ENCODE measurements at places on chromosomes 3 and 15.
A peak's percentile ranks its signal among the peaks of the same experiment; 100 is the strongest.

GRCh38 chr3:156627946-156628569, 46.3 kb upstream of the TIPARP start:
- peak; percentile 41 for DNase-seq

DNA sequence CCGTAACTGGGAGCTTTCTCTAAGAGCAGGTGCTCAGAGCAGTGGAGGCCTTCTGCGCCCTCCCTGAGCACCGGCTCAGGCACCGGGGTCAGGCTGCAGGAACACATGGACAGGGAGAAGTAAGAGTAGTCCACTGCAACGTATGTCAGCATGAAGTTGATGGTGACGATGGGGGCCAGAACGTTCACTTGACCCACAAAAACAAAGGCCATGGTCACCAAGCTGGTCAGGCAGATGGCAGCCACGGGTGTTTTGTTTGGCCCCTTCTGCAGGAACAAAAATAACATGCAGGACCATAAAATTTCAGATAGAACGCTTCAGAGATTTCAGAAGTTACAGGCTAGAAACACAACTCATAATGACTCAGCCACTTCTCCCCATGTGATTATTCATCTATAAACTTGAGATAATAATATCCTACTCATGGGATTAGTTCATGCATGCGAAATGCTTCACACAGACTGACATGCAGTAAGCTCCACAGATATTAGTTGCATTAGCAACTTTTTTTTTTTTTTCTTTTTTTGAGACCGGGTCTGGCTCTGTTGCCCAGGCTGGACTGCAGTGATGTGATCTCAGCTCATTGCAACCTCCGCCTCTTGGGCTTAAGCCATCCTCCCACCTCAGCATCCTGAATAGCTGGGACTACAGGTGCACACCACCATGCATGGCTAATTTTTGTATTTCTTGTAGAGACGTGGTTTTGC, 52.2 kb upstream of the HEG1 start:
- DNase-seq = peak; percentile 90

GRCh38 chr15:25869701-25870100, 6.6 kb upstream of the ATP10A start:
- DNase-seq = no peak

DNA sequence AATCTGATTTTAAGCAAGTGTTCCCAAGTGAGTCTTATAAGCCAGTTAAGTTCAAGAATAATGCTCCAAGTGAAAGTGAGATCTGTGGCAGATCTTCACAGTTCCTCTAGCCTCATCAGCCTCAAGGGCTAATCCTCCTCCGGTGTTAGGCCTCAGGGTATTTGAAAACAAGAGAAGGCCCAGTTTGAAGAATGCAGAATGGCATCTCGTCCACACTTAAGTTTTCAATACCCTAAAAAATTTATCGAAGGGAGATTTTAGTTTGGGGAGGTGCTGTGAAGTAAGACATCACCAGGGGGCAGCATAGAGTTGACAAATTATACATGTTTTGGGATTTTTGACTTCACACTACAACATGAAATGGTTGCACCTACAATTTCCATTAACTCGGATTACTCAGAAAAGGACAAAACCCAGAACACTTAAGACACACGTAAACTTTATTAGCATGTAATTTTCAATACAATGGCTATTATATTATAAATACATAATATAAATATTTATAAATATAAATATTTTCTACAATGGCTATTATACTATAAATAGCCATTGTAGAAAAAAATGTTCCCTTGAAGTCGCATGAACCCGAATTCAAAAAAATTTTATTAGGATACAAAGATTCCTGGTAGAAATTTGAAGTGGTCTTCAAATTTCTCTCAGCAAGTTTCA, 2.3 kb upstream of the TMEM266 start:
- peak; percentile 26 for DNase-seq

GRCh38 chr15:42891569-42891968, 29.0 kb downstream of the TTBK2 start:
- DNase-seq = peak; percentile 41

GRCh38 chr3:195209083-195209846, 61.7 kb downstream of the XXYLT1 start:
- no peak for DNase-seq

DNA sequence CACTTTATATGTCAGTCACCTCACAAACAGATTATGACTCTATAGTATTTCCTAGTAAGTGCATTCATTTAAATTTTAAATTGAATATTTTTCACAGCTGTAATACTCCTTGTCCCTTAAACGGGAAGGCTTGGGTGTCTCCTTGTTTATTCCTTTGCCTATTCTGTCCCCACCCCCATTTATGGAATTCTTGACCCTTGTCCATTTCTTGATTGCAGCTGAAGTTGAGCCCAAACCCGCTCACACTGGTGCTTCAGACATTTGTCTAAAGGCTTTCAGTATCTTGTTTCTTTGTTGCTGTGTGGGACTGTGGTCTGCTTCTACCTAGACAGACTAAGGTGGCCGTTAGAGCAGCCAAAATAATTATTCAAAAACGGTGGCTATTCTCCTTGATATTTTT, 449.7 kb downstream of the FOXP1 start:
- DNase-seq = no peak

DNA sequence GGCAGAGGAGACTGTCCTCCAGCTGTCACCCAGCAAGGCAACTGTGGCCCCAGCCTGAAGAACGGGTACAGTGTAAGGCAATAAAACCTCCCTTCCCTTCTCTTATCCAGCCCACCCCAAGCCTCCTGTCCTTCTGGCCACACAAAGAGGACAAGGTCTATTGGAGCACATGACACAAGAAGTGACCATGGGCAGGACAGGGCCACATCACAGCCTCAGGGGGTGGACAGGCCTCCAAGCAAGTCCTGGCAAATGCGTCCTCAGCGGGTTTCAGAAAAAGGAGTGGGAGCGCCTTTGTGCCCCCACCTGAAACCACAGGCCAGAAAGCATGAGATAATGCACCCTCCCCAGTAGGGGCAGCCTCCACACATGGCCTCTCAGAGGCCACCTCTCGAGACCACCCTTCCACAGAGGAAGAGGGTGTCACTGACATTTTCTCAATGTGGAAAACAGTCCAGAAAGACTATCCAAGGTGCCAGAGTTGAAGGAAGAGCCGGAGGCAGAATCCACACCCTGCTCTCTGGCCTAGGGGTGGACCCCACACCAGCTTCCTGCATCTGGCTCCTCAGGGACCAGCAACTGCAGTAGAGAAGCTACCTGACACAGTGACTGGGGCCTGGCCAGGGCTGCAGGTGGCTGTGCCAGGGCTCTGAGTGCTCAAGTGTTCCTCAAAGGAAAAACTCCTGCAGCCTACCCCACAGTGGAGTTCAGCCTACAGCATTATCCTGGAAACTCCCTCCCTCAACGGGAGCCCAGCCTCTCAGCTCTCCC, 43.9 kb downstream of the CCDC12 start:
- no peak for DNase-seq

DNA sequence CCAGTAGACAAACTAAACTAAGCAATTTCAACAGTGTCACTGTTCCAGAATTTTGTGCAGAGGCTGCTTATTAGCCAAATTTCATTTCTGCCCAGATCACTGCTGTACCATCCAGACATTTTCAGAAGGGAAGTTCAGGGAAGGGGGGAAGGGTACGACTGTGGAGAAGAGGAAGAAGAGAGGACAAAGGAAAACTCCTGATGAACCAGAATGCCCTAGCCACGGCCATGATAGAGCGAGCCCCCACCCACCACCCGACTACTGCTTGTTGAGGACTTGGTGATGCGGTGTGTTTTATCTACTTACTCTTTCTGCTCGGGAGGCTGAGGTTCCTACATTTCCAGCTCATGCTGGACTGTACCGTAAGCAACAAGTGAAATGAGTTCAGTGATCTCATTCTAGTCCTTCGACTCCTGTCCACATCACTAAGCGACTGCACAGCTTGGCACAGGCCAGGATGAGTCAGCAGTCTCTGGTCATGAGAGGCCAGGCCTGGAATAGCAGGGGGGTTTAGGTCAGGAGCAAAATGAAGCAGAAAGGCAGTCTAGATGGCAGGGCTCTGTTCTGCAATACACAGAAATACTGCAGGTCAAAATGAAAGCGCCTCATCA, 330.8 kb downstream of the TIGIT start:
- DNase-seq = peak; percentile 99

- no peak for DNase-seq
These were observed 50.0 kb upstream of the RFX7 start for GRCh38 chr15:56293495-56294292.

DNA sequence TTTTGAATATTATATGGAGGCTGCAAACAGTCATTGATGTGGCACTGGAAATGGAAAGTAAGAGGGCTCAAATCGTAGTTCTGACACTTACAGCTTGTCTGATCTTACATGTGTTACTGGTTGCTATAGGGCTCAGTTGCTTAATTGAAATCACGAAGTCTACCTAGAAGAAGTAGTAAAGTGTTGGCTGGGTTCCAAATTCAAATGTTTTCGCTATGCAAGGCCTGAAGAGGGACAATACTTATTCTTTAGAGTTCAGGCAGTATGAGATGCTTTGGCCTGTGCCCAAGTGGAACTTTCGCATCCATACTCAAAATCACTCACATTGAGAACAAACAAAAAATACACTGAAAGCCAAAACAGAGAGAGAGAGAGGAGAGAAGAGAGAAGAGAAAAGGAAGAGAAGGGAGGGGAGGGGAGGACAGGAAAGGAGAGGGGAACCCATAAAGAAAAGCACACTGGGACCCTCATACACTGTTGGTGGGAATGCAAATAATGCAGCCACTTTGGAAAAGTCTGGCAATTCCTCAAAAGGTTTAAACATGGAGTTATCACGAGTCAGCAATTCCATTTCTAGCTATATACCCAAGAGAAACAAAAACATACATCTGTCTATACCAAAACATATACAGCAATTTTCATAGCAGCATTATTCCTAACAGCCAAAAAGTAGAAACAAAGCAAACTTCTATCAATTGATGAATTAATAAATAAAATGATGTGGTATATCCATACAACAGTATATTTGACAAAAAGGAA, 2.9 kb upstream of the FXR1 start:
- no peak for DNase-seq

DNA sequence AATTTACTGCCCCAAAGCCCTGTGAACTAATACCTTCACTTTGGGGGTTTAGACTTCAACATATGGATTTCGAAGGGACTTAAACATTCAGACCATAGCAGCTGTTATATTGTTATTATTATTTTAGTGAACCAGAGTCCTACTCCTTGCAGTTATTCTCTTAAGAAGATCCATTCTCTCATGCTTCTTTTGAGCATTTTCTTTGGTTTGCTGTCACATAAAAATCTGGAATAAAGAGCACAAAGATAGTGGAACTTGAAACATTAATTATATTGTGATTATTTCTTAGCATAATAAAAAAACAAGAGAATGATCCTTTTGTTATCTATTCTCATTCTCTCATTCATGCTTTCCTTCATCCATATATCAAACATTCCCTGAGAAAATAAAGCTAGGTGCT, 166.4 kb upstream of the GBE1 start:
- no peak for DNase-seq

DNA sequence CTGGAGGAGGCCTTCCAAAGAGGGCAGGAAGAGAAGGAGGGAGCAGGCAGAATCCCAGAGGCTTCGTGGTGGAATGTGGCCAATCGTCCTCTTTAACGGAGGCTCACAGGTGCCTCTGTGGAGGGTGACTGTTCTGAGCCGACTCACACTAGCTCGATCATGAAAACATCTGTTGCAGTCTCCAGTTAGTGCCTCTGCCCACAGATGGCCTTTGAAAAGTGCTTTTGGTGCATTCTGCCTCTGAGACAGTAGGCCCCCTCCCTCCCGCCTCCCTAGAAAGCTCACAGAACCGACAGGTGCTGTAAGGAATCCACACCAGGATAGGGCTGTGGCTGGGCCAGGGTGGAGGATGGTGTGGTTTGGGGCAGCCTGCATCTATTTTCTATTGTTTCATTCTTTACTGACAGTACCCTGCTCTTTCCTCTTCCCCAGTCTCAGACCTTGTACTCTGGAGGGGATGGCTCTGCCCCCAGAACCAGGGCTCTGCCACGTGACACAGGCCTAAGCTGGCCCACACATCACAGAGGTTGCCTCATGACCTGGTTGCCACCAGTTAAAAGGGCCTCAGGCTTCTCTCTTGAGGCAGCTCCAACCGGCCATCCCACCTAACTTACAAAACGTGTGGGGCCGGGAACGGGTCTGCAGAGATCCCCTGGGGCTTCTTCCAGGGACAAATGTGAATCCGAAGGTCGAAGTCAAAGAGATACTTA, 27.2 kb upstream of the PIGZ start:
- DNase-seq = no peak

DNA sequence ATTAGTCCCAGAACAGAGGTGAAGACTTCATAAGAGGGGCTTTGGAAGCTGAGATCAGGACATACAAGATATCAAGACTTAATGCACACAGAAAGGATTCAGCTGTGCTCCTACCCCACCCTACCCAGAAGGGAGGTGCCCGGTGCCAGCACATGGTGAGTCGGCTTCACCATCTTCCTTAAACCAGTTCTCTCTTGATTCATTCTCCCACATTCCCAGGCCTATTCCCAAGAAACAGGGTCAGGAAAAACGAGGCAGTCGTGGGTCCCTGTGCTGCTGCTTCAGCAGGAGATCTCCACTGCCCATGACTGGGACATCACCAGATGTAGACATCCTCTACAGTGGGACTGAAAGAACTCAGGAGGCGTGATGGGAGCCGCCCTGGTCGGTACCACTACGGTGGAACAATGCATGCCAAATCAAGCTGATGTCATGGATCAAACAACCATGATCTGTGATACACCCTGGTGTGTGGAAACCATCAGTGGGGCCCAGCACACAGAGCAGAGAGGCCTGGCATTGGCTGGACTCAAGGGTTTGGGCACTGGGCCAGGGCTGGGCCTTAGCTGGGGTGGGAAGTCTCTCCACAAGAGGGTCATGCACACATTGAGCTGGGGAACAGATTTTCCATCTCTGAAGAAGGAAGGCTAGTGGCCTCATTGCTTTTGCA, 41.9 kb downstream of the CCDC12 start:
- peak; percentile 20 for DNase-seq

GRCh38 chr3:47865192-47865591, 62.3 kb downstream of the DHX30 start:
- DNase-seq = peak; percentile 45

- peak; percentile 31 for DNase-seq
These were observed 40.1 kb upstream of the EPHB1 start for GRCh38 chr3:134754768-134755559.

DNA sequence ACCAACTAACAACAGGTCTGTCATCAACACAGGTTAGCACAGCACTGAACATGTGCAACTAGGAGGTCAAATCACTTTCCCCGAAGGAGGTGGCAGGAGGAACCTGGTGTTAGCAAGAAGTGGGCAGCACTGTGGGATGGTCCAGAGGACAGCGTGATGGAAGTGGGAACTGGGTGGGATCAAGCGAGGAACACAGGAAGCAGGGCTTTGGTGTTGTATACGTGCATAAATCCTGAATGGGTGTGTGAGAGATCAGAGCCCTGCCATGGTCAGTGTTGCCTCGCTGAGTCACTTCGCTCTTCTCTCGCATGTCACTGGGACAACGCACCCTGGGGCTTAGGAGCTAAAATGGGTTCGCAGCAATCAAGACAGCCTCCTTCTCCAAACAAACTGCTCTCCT, 62.1 kb downstream of the MOBP start:
- DNase-seq = no peak

All from iris pigment epithelial cell (primary cell).